ENCODE measurements at places on chromosomes 6 and 20. TPM values are rescaled to one million over a fixed set of nuclear protein-coding genes. Genes with fewer than 3 reads are reported as not detected.

Gene FRMD1
- total RNA-seq: 0.66 TPM

Gene BIRC7
- 1.4 TPM for total RNA-seq

DNA sequence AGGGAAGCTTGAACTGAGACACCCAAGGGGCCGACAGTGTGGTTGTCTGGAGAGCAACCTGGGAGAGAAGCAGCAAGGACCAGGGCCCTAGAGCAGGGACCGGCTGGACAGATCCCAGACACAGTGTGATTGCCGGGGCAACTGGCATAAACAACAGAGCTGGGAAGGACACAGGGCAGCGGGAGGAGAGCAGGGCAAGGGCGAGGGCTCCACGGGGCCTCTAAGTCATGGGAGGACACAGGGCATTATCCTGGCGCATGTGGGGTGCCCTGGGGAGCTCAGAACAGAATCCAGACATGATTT lies 31.1 kb upstream of the CCR6 start:
- H3K4me3 ChIP-seq: no peak overlapping the region
- peak overlapping the region; percentile 58 for H3K27ac ChIP-seq
- no peak for DNase-seq
- H3K36me3 ChIP-seq: no peaks in the 10 kb centered on the region
- no peaks in the 10 kb centered on the region for H3K27me3 ChIP-seq

DNA sequence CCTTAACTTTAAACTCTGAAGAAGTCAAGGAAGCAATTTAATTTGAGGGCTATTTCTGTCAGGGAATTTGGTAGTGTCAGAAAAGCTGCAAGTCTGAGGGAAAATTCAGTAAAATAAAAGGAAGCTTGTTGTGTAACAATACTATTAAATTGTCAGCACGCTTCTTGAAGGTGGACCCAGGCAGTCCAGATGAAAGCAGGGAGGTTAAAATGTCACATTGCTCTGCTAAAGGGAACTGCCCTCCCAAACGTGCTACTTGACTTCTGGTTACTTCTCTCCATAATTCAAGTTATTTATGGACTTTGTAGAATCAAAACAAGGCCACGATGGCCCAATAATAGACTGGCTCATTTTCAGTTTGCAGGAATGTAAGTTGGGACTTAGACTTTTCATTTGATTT lies 28.2 kb upstream of the ARMC2 start:
- no peaks in the 10 kb centered on the region for H3K4me1 ChIP-seq
- H3K4me3 ChIP-seq: no peak overlapping the region
- H3K36me3 ChIP-seq: no peaks in the 10 kb centered on the region
- H3K27me3 ChIP-seq: no peaks in the 10 kb centered on the region
- no peak overlapping the region for H3K27ac ChIP-seq

DNA sequence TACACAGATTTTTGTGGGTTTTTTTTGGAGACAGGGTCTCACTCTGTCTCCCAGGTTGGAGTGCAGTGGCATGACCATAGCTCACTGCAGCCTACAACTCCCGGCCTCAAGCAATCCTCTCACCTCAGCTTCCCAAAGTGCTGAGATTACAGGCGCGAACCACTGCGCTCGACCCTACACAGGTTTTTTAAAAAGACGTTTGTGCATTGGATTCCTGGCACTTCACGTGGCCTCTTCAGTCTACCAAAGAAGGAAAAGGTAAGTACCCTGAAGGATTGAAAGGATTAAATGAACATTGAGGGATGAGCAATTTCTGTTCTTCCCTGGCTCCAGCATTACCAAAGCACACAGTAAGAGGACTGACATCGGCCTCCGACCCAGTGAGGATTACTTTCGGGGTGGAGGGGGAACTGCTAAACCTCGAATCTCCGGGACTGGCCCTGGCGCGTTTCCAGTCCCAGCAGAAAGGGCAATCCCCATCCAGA lies 556 bp upstream of the YWHAB start:
- H3K27me3 ChIP-seq: no peaks in the 10 kb centered on the region
- peak overlapping the region; percentile 55 for H3K27ac ChIP-seq
- peaks cover 15% of the 10 kb centered on the region for H3K4me1 ChIP-seq
- H3K36me3 ChIP-seq: no peaks in the 10 kb centered on the region

GRCh38 chr6:63716169-63716568 lies 80.6 kb downstream of the PHF3 start:
- H3K36me3 ChIP-seq: peaks cover 11% of the 10 kb centered on the region
- no peak overlapping the region for H3K4me3 ChIP-seq
- no peak overlapping the region for H3K27ac ChIP-seq
- no peaks in the 10 kb centered on the region for H3K27me3 ChIP-seq
- DNase-seq: no peak
- no peaks in the 10 kb centered on the region for H3K4me1 ChIP-seq

Gene LSM14B
- total RNA-seq: 54.3 TPM

GRCh38 chr20:20188647-20189046 lies 136.3 kb downstream of the CFAP61 start:
- H3K36me3 ChIP-seq: no peaks in the 10 kb centered on the region
- no peak overlapping the region for H3K4me3 ChIP-seq
- DNase-seq: no peak
- no peaks in the 10 kb centered on the region for H3K4me1 ChIP-seq
